ENCODE measurements at places on chromosomes 4 and X. TPM values are rescaled to one million over a fixed set of nuclear protein-coding genes. Genes with fewer than 3 reads are reported as not detected.

Gene TNMD
- polyA plus RNA-seq = 273 TPM

Gene ATP1B4
- 228 TPM for polyA plus RNA-seq

DNA sequence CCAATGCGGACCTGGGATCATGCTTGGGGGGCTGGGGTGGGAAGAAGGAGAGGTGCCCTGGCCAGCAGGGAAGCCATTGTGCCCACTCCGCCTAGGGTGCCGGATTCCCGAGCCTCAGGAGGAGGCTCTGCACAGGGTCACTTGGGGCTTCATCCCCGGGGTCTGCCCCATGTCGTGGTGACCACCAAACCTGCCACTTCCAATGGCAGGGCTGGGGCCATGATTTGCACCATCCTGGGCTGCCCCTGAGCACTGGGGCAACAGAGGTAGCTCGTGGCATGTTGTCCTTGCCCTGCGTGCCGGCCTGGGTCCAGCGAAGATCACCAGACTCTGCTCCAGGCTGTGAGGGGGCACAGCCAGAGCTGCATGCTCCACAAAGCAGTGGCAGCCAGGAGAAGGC, 71.4 kb upstream of the DCAF12L2 start:
- DNase-seq = no peak

- no peak for DNase-seq
These were observed 207.1 kb upstream of the NHS start for GRCh38 chrX:17167915-17168314.

GRCh38 chr4:59539401-59539800, 1660.7 kb upstream of the ADGRL3 start:
- no peak for DNase-seq

GRCh38 chr4:3639613-3640586, 107.7 kb upstream of the LRPAP1 start:
- no peak for DNase-seq

GRCh38 chrX:80334583-80334982, 85.7 kb upstream of the TENT5D start:
- no peak for DNase-seq

- DNase-seq = no peak
These were observed 903.8 kb downstream of the STIM2 start for GRCh38 chr4:27764526-27764837.
